ENCODE measurements at places on chromosomes 16 and 17.

DNA sequence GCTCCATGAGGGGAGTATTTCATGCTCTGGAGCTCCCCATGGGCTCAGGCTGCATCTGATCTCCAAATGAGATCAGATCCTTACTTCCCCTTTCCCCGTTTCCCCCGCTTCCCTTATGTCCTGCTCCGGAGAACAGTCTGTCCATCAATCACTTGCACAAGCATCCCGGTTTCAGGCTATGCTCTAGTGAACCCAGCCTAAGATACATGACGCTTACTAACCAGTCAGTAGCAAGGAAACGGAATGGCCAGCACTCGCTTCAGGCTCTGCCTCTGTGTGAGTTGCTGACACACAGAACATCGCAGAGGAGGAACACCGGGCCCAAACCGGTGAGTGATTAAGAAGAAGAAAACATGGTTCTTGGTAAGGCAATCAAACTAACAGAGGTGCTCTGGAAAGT, 9.4 kb upstream of the ATP5MC1 start:
- DNase-seq: no peak

- DNase-seq: no peak
Observed at GRCh38 chr17:75344666-75345065, 55.4 kb upstream of the SLC25A19 start.

DNA sequence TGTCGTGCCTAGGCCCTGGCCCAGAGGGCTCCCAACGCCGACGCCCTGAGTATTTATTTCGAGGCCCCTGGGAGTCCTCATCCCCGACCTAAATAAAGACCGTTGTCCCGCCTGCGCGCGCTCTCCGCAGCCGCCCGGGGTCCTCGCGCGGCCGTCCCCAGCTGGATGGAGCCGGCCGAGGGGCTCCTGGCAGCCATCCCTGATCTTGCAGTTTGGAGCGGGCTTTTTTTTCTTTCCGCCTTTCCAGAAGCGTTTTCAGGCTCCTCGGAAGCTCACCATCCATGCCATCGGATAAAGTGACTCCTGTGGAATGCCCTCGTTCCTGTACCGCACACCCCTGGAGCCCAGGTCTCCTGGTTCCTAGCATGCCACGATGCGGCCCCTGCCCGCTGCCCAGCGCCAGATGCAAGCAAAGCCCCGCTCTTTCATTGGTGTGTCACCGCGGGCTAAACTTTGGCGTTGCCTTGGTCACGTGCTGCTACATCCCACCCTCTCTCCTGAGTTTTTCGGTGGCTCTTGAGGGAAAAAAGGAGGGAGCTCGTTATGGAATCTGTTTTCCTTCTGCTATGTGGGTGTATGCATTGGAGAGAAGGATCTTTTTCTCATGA, 716 bp downstream of the TMEM94 start:
- peak; percentile 62 for DNase-seq

DNA sequence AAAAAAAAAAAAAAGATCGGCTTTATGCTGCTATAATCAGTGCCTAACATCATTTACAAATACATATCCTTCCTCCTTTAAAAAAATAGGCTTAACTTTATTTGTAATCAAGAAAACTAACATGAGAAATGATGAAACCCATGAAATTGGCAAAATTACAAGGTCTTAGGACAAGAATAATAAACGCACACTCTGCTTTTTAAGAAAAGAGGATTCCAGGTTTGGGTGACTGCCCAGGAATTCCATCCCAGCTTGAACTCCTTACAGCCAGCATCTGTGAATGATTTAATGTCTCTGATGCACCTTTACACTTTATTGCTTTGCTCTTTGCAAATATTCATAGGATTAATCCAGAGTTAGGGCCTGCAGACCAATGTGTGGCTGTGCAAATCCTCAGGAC, 196.0 kb downstream of the CBLN1 start:
- peak; percentile 27 for DNase-seq

DNA sequence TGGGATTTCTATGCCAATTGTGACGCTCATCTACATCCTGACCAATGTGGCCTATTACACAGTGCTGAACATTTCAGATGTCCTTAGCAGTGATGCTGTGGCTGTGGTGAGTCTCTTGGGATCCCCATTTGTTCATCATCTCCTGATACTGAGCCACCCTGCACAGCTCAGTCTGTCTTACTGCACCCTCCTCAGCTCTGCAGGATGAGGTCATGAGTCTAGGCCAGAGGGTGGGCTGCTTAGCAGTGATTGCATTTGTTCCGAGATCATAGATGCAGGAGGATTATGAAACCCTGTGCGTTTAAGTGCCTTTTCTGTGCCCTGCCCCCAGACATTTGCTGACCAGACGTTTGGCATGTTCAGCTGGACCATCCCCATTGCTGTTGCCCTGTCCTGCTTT, 19.5 kb downstream of the SLC7A6OS start:
- no peak for DNase-seq

DNA sequence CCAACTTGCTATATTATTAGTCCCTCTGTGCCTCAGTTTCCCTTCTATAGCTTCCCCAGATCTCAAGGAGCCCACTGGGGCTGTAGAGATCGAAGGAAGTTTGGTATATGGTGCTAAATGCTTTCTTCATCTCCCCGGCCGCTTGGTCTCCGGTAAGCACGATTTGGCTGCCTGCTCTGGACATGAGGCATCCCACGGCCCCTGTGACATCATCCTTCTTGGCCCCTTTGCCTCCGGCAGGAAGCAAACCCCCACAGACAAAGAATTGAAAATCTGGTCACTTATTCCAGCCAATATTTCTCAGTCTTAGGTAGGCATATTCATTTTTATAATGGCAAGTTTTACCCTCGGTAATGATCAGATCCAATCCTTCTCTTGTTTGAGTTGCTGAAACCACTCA, 65.8 kb downstream of the WSCD1 start:
- no peak for DNase-seq

DNA sequence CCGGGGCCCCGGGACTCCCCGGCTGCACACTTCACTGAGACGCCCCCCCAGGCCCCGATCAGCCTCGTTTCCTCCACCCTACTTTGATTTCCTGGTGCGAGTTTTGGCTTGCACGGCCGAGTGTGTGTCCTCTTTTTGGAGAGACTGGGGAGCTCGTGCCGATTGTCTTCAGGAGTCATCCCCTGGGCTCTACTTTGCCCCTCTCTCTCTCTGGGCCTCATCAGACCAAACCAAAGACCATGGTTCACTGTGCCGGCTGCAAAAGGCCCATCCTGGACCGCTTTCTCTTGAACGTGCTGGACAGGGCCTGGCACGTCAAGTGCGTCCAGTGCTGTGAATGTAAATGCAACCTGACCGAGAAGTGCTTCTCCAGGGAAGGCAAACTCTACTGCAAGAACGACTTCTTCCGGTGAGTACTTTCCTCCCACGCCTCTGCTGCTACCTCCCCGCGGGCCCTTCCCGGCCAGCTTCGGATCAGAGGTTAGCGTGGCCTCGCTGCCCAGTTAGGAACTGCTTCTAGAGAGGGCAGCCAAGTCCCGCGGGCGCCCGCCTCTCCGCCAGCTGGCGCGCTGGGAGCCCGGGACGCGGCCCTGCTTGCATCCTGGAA, 787 bp downstream of the LHX1 start:
- DNase-seq: no peak

DNA sequence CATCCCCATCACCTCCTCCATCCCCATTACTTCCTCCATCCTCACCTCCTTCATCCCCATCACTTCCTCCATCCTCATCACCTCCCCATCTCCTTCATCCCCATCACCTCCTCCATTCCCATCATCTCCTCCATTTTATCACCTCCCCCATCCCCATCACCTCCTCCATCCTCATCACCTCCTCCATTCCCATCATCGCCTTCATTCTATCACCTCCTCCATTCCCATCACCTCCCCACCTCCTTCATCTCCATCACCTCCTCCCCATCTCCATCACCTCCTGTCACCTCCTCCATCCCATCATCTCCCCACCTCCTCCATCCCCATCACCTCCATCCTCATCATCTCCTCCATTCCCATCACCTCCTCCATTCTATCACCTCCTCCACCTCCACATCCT, 116.4 kb downstream of the SEC14L1 start:
- DNase-seq: no peak

DNA sequence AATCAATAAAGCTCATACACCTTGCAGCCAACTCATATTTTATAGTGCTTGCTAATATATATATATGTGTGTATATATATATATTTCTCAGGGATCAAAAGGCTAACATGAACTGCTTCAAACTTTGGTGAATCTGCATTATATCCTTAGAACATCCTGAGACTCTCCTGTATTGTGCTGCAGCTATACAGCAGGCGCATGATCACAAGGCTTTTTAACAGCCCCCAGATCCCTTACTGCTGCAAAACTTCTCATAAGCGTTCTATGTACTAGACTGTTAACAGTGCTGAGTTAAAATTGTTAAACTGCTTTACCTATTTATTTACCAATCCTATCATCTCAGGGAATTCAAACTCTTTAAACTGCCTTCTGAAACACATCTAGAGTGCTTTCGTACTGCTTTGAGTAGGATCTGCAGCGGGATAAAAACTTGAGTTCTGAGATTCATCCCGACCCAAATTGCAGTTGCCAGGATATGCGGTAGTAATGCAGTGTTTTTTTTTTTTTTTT, 1.3 kb downstream of the GPATCH8 start:
- no peak for DNase-seq

DNA sequence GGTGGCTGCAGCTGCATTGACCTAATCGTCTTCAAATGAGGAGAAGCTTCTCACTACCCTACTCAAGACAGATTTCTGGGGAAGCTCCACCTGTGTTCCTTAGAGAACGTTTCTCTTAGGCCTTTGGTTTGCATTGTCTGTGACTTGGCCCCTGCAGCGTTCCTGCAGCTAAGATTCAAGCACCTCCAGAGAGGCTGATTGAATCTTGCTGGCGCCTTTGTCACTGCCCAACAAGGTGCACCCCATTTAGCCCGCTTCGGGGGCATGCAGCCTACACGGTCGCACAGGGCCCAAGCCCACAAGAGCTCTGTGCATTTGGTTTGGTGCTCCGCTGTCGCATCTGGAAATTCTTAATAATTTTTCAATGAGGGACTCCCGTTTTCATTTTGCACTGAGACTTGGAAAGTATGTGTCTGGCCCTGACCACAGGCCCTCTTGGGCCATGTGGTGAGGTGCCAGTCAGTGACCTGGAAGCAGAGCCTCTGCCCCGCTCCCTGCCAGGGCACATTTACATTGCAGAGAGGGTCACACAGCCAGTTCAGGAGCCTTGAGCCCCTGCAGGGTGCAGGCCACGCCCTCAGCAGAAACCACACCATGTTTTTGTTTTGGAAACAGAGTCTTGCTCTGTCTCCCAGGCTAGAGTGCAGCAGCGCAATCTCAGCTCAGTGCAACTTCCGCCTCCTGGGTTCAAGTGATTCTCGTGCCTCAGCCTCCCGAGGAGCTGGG, 51.1 kb upstream of the CACNG5 start:
- DNase-seq: no peak

DNA sequence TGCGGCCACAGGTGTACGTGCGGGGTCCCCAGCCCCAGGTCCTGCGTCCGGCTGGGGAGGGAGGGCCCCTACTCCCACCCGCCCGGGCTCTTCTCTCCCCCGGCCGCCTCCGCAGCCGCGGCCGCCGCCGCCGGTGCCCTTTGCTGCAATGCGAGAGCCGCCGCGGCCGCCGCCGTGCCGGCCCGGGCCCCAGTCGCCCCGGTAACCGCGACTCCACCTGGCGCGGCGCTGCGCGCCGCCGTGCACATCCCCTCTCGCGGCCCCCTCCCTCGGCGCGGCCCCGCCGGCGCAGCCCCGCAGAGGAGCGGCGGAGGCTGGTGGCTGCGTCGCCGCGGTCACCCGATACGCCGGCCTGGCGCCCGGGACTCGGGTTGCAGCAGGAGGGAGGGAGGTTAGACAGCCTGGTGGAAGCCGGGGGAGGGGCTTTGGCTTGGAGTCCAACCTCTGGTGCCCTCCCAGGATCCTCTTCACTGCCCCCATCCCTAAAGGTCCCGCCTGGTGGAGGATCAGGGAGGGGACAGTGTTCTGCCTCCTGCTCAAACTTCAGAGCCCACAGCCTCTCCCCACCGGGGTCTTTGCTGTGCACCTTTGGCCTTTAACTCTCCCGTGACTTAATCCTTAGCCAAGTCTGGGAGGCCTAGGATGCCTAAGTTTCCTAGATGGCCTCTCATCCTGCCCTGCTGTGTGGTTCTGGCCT, 32.9 kb downstream of the SRCIN1 start:
- no peak for DNase-seq

DNA sequence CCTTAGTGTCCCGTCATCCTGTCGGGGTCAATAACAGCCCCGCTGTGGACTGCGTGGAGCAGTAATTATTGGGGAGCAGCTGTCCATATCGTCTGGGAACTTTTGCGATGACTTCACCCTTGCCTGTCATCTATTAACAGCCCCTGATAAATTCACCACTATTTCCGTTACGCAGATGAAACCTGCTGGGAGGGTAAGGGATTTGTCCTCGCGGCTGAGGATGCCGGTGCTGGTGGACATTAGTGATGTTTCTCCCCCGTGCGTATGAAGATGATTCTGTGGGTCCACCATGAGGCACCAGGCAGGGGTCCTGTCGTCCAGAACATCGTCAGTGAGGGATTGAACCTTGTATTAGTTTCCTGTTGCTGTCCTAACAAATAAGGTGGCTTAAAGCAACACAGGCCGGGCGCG, 1.0 kb downstream of the FLYWCH2 start:
- DNase-seq: peak; percentile 11

DNA sequence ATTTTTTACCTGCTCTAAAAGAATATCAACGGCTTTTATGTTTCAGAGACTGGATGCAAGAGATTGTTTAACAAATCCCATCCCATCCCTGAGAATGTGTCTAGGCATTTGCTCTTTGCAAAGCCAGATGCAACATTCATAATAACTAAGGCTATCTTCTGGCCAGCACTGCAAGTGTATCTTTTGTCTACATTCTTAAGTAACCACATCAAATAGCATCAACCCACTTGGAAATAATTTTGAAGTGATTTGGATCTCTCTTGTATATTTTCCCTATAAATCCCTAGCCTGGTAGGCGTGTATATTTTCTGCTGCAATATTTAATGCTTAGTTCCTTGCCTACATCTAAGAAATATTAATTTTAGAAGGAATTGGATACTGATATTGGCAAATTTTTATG, 64.3 kb downstream of the PIGL start:
- peak; percentile 90 for DNase-seq

- DNase-seq: peak; percentile 10
Observed at GRCh38 chr16:1961651-1962067, 2.3 kb downstream of the NDUFB10 start.

DNA sequence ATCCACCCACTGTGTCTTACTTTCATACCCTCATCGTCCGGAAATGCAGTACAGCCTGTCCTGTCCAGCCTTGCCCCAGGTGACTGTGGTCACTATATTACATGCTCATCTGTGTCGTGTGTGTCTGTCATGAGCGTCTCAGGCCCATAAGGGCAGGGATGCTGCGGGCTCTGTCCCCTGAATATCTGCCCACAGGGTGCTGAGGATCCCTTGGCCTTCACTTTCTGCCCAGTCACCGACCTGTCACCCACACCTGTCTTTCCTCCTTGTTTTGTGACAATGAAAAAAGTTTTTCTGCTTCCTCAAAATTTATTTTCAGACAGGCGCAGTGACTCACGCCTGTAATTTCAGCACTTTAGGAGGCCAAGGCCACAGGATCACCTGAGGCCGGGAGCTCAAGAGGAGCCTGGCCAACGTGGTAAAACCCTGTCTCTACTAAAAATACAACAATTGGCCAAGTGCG, 1.4 kb upstream of the CTRB1 start:
- DNase-seq: no peak

Data from fibroblast of upper back skin (primary cell).